AG10803 (cell line): ENCODE measurements at places on chromosomes 5 and 9.

GRCh38 chr9:38413283-38413682, 11.0 kb downstream of the IGFBPL1 start:
- DNase-seq: no peak

- DNase-seq: peak; percentile 92
These were observed 147.0 kb upstream of the RASA1 start for GRCh38 chr5:87120518-87121303.

DNA sequence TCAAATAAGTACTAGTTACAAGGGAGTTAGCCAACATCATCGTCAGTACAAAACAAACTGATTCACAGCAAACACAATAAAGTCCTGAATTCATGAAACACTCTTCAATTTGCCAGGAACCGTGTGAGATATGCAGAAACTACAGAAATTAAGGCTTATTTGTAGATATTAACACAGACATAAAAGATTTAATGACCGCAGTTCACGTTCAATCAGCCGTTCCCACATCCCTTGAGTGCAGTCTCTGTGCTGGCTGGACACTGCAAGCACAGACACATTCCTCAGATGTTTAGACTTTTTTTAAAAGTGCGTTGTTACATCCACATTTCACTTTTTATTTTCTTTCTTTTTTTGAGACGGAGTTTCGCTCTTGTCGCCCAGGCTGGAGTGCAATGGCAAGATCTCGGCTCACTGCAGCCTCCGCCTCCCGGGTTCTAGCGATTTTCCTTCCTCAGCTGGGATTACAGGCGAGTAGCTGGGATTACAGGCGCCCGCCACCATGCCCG, 566 bp upstream of the CEP78 start:
- DNase-seq: peak; percentile 49

DNA sequence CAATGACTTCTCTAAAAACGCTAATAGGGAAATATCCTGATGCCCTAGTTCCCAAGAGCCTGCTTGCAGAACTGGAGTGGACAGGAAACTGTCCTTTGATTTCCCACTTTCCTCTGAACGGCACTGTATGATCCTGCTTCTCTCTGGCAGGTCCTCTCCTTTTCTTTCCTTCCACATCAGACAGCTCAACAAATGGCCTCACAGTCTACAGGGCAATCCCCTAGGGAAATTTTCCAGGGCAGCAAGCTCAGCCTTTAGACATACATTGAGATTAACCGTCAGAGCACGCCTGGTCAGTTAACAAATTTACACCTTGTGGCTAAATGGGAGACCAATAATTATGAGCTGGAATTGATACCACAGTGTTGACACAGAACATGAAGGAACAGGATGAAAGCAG, 164.9 kb downstream of the SLC24A2 start:
- DNase-seq: no peak

DNA sequence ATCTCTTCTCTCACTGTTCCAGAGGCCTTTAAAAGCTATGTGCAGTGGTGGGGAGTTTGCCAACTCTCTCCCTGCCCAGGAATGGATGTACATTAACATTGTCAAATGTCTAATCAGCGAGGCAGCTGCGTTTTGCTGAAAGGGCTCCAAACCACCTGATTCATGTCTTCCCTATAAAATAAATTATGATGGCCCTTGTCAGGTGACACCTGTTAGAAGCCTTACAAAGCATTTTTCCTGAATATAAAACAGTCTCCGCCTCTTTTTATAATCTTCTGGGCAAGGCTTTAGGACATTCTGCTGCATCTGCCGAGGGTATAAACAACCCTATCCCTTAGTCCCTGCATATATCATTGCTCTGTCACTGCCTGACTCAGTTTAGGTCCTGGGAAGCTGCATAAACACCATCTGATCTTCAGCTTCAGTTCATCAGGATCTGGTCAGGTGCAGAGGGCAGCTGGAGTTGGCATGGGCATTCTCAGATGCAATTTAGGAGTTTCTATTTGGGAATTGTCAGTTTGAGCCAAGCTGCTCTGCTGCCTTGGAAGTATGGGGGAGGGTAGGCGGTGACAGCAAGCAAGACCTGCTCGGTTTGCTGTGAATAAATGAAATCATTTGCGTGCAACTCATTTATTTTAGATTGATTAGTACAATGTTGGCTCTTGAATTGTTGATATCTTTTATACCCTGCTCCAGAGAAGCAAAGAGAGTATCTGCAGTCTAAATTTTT, 103.5 kb downstream of the ACER2 start:
- no peak for DNase-seq

- DNase-seq: peak; percentile 3
These were observed 8.3 kb downstream of the BHMT2 start for GRCh38 chr5:79077680-79078365.
